ENCODE measurements at places on chromosomes 7 and 10. TPM values are rescaled to one million over a fixed set of nuclear protein-coding genes. Genes with fewer than 3 reads are reported as not detected.

Gene HECW1
- 1.4 TPM for total RNA-seq

DNA sequence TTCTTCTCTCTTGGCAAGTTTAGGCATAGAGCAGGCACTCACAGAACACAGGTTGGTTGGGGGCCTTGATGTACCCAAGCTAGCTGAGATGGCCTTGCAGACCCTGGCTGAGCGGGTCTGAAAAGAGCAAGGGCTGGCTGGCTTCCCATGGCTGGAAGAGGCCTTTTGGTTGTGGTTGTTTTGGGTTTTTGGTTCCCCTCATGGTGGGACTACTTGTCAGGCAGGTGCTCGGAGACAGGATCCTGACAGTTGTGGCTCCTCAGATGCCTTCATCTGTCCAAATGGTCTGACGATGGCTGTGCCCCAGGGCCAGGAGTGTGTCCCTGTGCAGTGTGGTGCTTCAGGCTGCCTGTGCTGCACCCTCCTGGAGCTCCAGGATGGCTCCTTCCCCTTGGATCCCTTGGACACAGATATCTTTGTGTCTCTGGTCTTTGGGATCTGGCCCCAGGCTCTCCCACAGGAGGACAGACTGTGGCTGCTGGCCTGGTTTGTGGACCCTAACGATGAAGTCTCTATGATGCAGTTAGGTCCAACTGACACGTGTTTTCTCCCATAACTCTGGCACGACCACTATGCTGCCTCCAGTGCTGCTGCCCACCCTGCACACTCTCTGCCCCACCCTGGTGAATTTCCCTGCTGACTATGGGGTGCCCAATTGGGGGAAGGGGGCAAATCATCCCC lies 321.5 kb upstream of the ZNF32 start:
- peaks cover 4% of the 10 kb centered on the region for H3K27me3 ChIP-seq
- no peak overlapping the region for H3K27ac ChIP-seq
- H3K4me3 ChIP-seq, result no peak overlapping the region
- H3K36me3 ChIP-seq, result no peaks in the 10 kb centered on the region
- H3K4me1 ChIP-seq, result no peaks in the 10 kb centered on the region
- DNase-seq, result no peak

GRCh38 chr10:119129721-119130120 lies 25.8 kb downstream of the DENND10 start:
- H3K4me1 ChIP-seq, result peaks cover 55% of the 10 kb centered on the region
- no peaks in the 10 kb centered on the region for H3K36me3 ChIP-seq
- H3K27ac ChIP-seq, result no peak overlapping the region
- no peak for DNase-seq
- no peaks in the 10 kb centered on the region for H3K27me3 ChIP-seq

- H3K4me3 ChIP-seq, result no peak overlapping the region
- H3K27me3 ChIP-seq, result no peaks in the 10 kb centered on the region
- DNase-seq, result no peak
- H3K36me3 ChIP-seq, result no peaks in the 10 kb centered on the region
- no peak overlapping the region for H3K27ac ChIP-seq
Measured at GRCh38 chr7:99311702-99312101, 14.0 kb upstream of the ARPC1A start.

Gene GNAT3
- not detected for total RNA-seq

- H3K4me1 ChIP-seq, result peaks cover 3% of the 10 kb centered on the region
- H3K4me3 ChIP-seq, result no peak overlapping the region
- H3K27me3 ChIP-seq, result no peaks in the 10 kb centered on the region
- no peak overlapping the region for H3K27ac ChIP-seq
- H3K36me3 ChIP-seq, result no peaks in the 10 kb centered on the region
- peak; percentile 7 for DNase-seq
Measured at GRCh38 chr10:83881661-83882060, 257.6 kb upstream of the GHITM start.

DNA sequence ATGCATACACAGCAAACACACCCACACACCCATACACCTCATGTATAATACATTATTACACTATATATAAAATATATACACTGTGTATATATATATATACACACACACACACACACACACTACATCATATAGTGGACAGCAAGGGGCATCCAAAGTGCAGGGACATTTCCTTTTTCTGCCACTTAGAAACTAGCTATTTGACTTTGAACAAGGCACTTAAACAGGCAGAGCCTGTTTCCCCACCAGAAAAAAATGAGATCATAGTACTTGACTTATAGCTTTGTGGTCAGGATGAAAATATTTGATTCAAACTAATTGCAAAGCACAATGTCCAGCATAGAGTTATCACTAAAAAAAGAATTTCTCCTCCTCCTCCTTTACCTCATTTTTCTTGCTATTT lies 254.3 kb upstream of the NPVF start:
- H3K36me3 ChIP-seq, result no peaks in the 10 kb centered on the region
- no peak overlapping the region for H3K27ac ChIP-seq
- H3K4me1 ChIP-seq, result no peaks in the 10 kb centered on the region
- DNase-seq, result no peak

GRCh38 chr7:75915416-75916156 lies 631 bp downstream of the POR start:
- H3K27me3 ChIP-seq, result no peaks in the 10 kb centered on the region
- DNase-seq, result no peak
- H3K4me3 ChIP-seq, result peak overlapping the region; percentile 84
- peak overlapping the region; percentile 88 for H3K27ac ChIP-seq

- no peaks in the 10 kb centered on the region for H3K4me1 ChIP-seq
- H3K27me3 ChIP-seq, result no peaks in the 10 kb centered on the region
- no peak overlapping the region for H3K4me3 ChIP-seq
- no peak overlapping the region for H3K27ac ChIP-seq
- peak; percentile 65 for DNase-seq
Measured at GRCh38 chr7:82021036-82021435, 251.2 kb upstream of the HGF start.

DNA sequence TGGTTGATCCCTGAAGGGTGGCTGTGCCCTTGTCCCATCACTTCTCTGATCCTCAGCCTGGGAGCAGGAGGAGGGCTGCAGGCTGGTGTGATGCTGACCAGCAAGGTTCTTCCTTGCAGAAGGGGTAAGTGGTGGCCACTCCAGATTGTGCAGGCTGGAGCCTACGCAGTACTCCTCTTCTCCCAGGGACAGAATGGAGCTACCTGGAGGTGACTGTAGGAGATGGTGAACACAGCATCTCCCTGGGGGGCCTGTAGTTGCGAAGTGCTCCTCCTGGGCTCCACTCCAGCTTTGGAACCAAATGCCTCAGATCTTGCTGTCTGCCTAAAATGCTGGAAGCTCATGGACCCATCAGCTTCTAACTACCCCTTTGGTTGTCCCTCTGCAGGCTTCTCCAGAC lies 323.6 kb upstream of the PODXL start:
- H3K36me3 ChIP-seq, result no peaks in the 10 kb centered on the region
- no peak overlapping the region for H3K27ac ChIP-seq
- H3K27me3 ChIP-seq, result no peaks in the 10 kb centered on the region
- no peaks in the 10 kb centered on the region for H3K4me1 ChIP-seq
- no peak overlapping the region for H3K4me3 ChIP-seq

Gene HOXA6
- 5.0 TPM for total RNA-seq

DNA sequence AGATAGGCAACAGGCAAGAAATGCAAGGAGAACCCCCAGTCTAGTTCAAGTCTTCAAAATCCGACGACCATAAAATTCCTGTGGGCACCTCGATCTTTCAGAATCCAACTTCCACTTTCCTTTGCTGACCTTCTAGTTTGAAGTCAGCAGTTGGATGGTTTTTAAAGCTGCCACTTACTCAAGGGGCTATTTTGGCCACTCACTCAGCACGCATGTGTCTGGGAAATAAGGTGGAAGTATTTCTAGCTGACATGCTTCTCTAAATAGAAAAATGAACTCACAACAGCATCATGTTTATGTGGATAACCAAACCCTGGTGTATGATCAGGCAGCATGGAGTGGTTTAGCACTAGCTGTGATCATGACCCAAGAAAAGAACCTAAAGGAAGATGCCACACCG lies at the start of gene NRAP:
Gene NRAP, minus strand, starts transcription at position 134 of the 400 bp plus-strand sequence. CDS start 159 bp downstream, outside the sequence.
- no peak within 1 kb of the TSS for H3K4me3 ChIP-seq
- H3K4me1 ChIP-seq, result no peaks in the 10 kb centered on the region
- no peaks in the 10 kb centered on the region for H3K27me3 ChIP-seq
- no peaks in the 10 kb centered on the region for H3K36me3 ChIP-seq
- no peak for DNase-seq

DNA sequence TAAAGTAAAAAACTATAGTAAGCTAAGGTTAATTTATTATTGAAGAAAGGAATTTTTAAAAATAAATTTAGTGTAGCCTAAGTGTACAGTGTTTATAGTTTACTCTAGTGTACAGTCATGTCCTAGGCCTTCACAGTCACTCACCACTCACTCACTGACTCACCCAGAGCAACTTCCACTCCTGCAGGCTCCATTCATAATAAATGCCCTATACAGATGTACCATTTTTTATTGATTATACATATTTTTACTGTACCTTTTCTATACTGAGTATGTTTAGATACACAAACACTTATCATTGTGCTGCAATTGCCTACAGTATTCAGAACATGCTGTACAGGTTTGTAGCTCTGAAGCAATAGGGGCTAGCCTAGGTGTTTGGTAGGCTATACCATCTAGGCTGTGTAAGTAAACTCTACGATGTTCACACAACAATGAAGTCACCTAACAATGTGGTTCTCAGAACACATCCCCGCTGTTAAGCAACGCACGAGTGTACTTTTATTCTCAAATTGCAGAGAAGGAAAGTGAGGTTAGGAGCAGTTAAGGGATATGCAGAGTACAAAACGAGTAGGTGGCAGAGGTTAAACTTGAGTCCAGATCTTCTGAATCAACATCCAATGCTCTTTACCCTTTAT lies 38.9 kb upstream of the PLCE1 start:
- no peak for DNase-seq
- H3K36me3 ChIP-seq, result no peaks in the 10 kb centered on the region
- H3K27me3 ChIP-seq, result no peaks in the 10 kb centered on the region
- no peak overlapping the region for H3K4me3 ChIP-seq

DNA sequence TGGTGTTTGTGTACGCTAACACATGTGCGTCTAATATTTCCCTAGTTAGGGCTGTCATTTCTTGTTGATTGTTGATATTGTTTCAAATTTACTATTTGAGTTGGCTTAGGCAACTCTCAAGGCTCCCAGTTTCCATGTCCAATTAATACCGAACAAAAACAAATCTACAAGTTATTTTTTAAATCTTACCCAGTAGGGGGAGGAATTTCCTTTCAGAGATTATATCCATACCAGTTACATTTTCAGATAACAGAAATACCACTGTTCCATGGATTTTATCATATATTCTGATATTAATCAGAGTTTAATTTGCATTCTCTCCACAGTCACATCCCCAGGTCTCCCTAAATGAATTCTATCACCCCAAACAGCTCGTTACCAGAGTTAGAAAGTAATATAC lies 7.2 kb upstream of the AKR1B10 start:
- H3K4me3 ChIP-seq, result no peak overlapping the region
- no peaks in the 10 kb centered on the region for H3K4me1 ChIP-seq
- DNase-seq, result no peak
- no peak overlapping the region for H3K27ac ChIP-seq

- no peak for DNase-seq
- no peaks in the 10 kb centered on the region for H3K27me3 ChIP-seq
- H3K4me3 ChIP-seq, result no peak overlapping the region
- H3K36me3 ChIP-seq, result no peaks in the 10 kb centered on the region
Measured at GRCh38 chr7:37142958-37143357, 305.7 kb downstream of the ELMO1 start.

DNA sequence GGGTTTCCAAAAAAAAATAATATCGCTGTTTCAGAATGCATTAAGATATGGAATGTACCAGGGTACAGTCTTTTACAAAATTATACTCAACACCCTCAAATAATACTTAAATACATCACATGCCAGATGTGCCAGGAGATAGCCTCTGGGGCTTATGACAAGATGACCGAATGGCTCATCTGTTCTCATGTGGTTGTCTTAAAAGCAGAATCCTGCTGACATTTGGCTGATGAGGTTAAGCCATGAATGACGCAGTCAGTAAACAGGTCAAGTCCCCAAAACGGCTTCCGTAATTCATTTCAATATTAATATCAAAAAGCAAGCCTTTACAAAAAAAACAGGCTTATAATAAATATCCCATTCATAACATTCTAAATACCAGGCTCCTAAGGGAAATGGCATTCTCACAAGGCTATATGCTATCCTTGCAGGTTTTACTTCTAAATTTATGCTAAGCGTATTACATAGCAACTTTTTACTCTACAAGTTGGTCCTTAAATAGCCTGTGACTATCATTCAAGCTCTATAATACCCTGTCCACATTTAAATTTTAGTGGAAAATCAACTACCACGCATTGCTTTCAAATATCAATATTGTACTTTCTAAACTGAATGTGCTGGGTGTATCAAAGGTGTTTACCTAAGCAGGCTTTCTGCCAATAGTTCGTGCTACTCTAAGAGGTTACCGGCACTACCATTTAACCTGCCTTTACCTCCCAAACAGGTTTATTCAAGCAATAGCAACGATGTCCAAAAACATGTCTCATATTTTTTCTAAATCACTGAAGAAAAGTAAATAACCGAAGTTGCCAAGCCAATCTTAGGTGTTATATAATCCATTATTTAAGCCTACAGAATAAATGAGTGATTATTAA lies 15.6 kb downstream of the SMURF1 start:
- no peaks in the 10 kb centered on the region for H3K27me3 ChIP-seq
- peak; percentile 69 for DNase-seq
- no peak overlapping the region for H3K4me3 ChIP-seq
- H3K36me3 ChIP-seq, result no peaks in the 10 kb centered on the region

DNA sequence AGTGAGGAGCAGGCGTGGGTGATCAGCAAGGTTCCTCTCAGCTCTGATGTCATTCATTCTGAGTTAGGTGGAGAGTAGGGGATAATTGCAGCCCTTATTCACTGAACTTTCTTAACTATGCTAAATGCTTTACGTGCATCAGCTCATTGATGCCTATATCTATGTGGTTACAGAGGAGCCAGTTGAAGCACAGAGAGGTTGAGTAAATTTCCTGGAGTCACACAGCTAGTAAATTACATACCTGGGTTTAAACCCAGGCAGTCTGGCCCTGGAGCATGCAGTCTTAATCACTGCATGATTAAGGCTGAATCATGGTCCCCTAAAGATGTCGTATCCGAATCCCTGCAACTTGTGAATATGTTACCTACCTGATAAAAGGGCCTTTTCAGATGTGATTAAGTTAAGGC lies 99.6 kb downstream of the GRK5 start:
- H3K4me3 ChIP-seq, result no peak overlapping the region
- DNase-seq, result no peak
- no peaks in the 10 kb centered on the region for H3K27me3 ChIP-seq
- H3K27ac ChIP-seq, result no peak overlapping the region
